Forelimb muscle (tissue), 1 donor: ENCODE measurements at places on chromosomes 7 and 10. TPM values are rescaled to one million over a fixed set of nuclear protein-coding genes. Genes with fewer than 3 reads are reported as not detected.

- DNase-seq, result no peak
These were observed 154.3 kb upstream of the PCBD1 start for GRCh38 chr10:71042699-71043098.

DNA sequence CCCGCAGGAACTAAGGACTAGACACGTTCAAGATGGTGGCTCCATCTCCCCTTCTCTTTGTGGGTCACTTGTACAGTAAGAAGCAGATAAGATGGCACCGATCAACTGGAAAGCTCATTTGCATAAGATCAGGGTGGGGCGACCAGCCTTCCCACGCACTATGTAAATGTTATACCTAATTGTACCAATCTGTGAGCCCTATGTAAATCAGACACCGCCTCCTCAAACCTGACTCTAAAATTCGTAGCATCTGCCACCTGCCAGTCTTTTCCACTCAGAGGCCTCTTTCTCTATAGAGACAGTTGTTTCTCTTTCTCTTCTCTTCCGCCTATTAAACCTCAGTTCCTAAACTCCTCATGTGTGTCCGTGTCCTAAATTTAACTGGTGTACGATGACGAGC is 324.5 kb downstream of the PHF14 start:
- no peak for DNase-seq

GRCh38 chr10:75211007-75211691 is 553 bp downstream of the VDAC2 start:
- no peak for DNase-seq

Gene FGL2
- polyA plus RNA-seq, result 27.9 TPM

Gene CUBN
- polyA plus RNA-seq, result 3.7 TPM

Gene OR2A1
- 0.63 TPM for polyA plus RNA-seq
